ENCODE measurements at places on chromosomes 4 and X.

DNA sequence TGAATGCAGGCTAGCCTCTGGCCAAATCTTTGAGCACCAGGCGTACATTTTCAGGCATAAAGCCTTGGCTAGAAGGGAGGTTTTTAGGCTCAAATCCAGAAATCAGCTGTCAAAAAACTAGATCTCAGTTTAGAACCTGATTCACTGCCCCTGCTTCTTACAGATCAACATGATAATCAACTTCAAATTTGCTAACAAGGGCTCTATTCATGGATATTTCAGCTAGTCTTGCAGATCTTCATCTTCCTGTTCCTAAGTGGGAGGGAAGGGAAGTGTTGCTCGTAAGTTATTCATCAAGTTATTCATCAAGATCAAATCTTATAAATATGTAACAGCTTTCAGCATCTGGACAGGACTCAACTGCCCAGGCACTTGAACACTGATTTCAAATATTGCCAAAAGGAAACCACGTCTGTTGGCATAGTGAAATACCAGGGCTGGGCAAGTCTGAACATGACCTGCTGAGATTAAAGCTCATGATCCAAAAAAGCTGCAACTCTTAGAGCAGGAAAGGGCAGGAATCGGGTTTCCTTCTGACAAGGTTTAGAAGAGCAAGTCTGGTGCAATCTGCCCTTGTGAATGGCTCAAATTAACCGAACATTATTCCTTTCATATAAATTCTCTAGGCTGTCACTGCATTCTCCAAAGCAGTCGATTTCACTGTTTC lies 200.3 kb downstream of the PDGFC start:
- DNase-seq: peak; percentile 93

- DNase-seq: no peak
Observed at GRCh38 chr4:57234252-57234775, 124.1 kb upstream of the IGFBP7 start.

GRCh38 chr4:3372933-3373465 lies 68.8 kb upstream of the HGFAC start:
- DNase-seq: no peak

DNA sequence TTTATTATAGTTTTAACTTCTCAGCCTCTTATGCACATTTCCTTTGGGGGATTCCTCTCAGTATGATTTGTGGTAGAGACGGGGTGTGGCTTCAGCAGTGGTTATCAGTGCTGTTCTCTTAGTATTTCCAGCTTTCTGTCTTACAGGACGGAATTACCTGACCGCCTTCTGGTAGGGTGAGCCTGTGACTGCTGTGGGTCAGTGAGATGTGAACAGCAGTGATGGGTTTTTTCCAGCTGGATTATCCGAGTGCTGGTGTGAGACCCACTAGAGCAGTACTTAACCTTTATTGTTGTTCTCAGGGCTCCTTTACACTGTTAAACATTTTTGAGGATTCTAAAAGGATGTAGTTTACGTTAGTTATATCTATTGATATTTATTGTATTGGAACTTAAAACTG lies 135.2 kb downstream of the SLIT2 start:
- DNase-seq: no peak

DNA sequence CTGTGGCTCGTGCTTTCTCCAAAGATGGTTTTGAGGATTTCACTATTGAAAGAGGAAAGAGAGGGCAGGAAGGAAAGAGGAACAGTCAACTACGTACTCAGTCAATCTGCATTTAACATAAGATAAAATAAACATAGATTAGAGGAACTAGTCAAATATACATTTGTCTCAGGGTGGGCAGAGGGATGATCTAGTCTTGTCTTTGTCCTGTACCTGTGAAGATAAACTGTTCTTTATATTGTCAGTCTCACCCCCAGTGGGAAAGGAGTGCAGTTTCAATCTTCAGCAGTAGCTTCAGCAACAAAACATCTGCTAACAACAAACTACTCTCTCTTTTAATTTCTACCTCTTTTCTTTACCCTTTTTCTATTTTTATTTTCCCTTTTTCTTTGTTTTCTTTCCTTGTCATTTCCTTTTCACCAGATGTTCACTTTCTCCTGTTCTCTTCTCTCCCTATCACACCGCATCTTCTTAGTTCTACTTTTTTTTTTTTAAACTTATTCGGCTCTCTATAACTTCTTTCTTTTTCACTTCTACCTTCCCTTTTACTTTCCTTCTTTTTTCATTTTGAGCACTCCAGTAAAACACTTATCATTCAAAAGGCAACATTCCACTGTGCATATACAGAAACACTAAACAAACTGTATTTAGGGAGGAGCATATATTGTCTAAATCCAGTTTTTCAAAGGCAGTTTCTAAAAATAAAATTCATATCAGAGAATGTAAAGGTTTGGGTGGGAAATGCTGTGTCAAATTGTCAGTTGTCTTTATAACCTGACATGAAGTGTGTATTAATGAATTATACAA lies 51.4 kb upstream of the GUCY1A1 start:
- no peak for DNase-seq
